ENCODE measurements at places on chromosomes 5 and 9.

DNA sequence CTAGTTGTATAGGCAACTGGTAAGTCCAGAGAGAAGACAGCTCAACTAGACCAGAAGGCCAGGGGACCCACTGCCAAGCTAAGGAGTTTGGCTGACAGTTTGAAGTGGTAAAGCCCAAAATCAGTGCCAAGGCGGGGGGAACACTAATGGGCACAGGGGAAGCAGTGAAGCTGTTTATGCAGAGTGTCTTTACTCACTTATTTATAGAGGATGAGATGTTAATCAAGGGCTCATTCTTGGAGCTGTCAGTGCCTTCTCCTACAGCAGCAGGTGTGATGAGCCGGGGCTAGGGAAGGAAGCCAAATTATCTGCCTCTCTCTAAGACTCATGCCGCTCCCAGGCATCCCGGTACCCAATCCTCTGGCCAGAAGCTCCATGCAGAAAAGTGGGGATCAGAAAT, 75.2 kb upstream of the GALNT10 start:
- no peak for DNase-seq

GRCh38 chr5:178419196-178419595, 171.0 kb downstream of the COL23A1 start:
- no peak for DNase-seq

DNA sequence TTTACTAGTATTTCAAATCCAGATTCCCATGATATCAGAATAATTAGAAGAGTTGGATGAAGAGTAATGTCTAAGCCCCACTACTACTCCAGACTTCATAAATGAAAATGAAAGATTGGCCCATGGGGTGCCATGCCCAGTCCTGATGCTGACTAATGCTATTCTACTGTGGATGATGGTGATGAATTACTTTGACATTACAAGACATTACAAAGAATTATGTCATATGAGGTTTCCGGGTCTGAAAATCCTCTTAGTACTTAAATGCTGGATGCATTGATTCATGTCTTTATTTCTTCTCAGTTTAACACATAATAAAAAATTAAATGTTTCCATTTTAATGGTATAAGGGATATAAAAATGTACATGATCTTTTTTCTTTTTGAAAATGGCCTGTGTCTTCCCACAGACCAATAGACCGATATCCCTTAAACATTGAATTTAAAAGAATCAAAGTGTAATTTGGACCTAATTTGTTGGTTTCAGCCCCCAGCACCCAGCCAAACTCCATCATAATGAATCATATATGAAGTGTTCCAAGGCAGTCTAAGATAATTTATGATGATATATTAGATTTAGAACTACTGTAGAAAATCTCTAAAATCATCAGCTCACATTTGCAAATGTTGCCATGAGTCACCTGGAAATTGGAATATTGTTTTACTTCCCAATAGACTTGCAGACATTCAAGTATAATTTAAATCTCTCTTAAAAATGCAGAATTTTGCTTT, 223.6 kb upstream of the SGCD start:
- DNase-seq: no peak

DNA sequence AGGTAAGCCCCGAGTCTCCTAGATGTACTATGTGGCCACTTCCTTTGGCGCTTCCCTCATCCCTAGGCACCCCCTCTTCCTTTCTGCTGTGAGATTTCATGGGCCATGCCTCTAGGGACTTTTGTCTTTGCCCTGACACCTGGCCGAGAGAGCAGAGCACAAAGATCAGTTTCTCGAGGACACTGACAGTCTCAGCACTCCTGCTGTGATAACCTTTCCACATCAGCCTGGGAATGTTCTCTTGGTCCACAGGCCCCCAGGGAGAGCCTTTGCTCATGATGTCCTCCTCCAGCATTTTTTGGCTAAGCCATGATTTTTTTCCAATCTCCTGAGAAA, 127.0 kb upstream of the CPEB4 start:
- peak; percentile 39 for DNase-seq

DNA sequence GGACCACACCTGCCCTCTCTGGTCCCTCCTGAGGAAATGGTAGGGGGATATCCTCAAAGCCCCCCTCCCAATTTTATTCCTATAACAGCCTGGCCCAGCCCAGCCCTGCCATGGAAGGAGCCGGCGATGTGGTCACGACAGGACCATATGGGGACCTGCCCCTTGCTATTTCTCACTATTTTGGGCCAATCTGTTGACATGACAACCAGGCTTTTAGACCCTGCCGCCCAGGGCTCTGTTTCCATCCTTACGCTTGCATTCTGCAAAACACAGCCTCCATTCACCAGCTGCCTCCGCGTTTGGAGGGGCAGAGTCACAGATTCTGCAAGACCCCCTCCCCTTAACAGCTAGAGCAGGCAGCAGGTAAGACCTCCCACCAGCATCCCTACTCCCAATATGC, 112.2 kb downstream of the GABBR2 start:
- no peak for DNase-seq

DNA sequence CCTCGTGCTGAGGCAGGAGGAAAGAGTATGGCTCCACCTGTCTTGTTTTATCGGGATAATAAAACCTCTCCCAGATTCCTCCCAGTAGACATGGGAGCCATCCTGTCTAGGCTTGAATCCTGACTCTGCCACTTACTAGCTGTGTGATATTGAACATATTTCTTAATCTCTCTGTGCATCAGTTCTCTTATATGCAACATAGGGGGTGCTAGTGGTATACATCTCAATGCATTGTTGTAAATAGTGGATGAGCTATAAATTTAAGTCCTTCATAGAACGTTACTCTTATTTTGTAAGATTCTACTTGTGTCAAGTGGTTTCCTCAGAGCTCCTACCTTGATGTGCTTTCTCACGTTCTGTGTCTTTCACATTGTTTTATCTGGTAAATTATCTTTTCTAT, 417.7 kb upstream of the POU5F2 start:
- no peak for DNase-seq

GRCh38 chr9:127020036-127020801, 102.2 kb downstream of the ANGPTL2 start:
- no peak for DNase-seq

GRCh38 chr5:125381290-125381689, 634.9 kb upstream of the ZNF608 start:
- no peak for DNase-seq

GRCh38 chr5:33441241-33442177, 744 bp downstream of the TARS1 start:
- DNase-seq: peak; percentile 52

- DNase-seq: no peak
Observed at GRCh38 chr5:117414926-117415325, 840.3 kb upstream of the SEMA6A start.

DNA sequence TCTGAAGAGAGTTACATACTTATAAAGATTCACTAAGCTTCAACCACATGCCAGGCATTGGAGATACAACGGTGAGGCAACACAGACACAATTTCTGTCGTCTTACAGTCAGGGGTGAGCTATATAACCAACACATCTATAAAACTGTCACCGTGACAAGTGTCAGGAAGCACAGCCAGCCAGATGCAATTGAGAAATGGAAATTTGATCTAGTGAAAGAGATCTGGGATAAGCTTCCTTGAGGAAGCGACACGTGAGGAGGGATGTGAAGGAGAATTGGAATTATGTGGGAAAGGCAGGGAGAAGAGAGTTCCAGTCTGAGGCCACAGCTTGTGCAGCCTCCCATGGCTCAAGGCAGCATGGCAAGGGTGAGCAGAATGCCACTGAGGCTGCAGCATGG, 50.9 kb upstream of the ZNF354B start:
- no peak for DNase-seq

Measured in NCI-H146 (cell line).